ENCODE measurements at places on chromosomes 4 and X. TPM values are rescaled to one million over a fixed set of nuclear protein-coding genes. Genes with fewer than 3 reads are reported as not detected.

CCDC110 gene
- 0.25 TPM for total RNA-seq

STAG2 gene
- 78.4 TPM for total RNA-seq

TLR3 gene
- 0.51 TPM for total RNA-seq

GPC4 gene
- total RNA-seq, result 0.13 TPM

NXF3 gene
- total RNA-seq, result not detected

TRIML2 gene
- total RNA-seq, result 2.3 TPM

EREG gene
- under 0.01 TPM for total RNA-seq

BEX1 gene
- total RNA-seq, result not detected

FSTL5 gene
- total RNA-seq, result not detected

CTAG1B gene
- not detected for total RNA-seq

SSX1 gene
- total RNA-seq, result not detected

TMSB15C gene
- 10.9 TPM for total RNA-seq

ASB9 gene
- 2.9 TPM for total RNA-seq

HMGB3 gene
- total RNA-seq, result 20.6 TPM

MAGEA8 gene
- total RNA-seq, result not detected

MAGEA6 gene
- total RNA-seq, result not detected

HS3ST1 gene
- total RNA-seq, result 0.77 TPM

ATRX gene
- total RNA-seq, result 48.5 TPM

HELT gene
- not detected for total RNA-seq

EOLA1 gene
- 13.8 TPM for total RNA-seq

CAPN6 gene
- not detected for total RNA-seq

CLGN gene
- 0.26 TPM for total RNA-seq

CCKAR gene
- total RNA-seq, result not detected

TLR7 gene
- not detected for total RNA-seq

RIBC1 gene
- 0.13 TPM for total RNA-seq

FGB gene
- not detected for total RNA-seq

AFM gene
- total RNA-seq, result not detected

CRMP1 gene
- total RNA-seq, result 1.5 TPM

NLGN3 gene
- total RNA-seq, result 0.13 TPM

BEX3 gene
- total RNA-seq, result 159 TPM

KLHL5 gene
- 99.0 TPM for total RNA-seq

PRDM8 gene
- 2.1 TPM for total RNA-seq

CENPVL2 gene
- total RNA-seq, result not detected

HHIP gene
- 90.9 TPM for total RNA-seq

C4orf50 gene
- total RNA-seq, result under 0.01 TPM

SPACA5 gene
- not detected for total RNA-seq

BTK gene
- total RNA-seq, result under 0.01 TPM

UNC5C gene
- total RNA-seq, result not detected

GAGE2A gene
- not detected for total RNA-seq

SHISA3 gene
- 0.13 TPM for total RNA-seq

GABRE gene
- 36.3 TPM for total RNA-seq

GIMD1 gene
- not detected for total RNA-seq

HPSE gene
- total RNA-seq, result 19.7 TPM

NAAA gene
- 21.1 TPM for total RNA-seq

SPP1 gene
- not detected for total RNA-seq

SSX4 gene
- not detected for total RNA-seq

AMER1 gene
- total RNA-seq, result 0.77 TPM

PCDH19 gene
- 0.25 TPM for total RNA-seq

EMCN gene
- 44.3 TPM for total RNA-seq

HSFX3 gene
- not detected for total RNA-seq

NKX6-1 gene
- total RNA-seq, result not detected

DOK7 gene
- total RNA-seq, result not detected

P2RY4 gene
- total RNA-seq, result not detected

CCSER1 gene
- total RNA-seq, result 0.13 TPM

TRPC3 gene
- under 0.01 TPM for total RNA-seq

MTNR1A gene
- total RNA-seq, result not detected

SSX3 gene
- total RNA-seq, result not detected
